A549 treated with dexamethasone at 1 μM for 4 hours (cell line): ENCODE measurements at places on chromosomes 6 and 20. TPM values are rescaled to one million over a fixed set of nuclear protein-coding genes. Genes with fewer than 3 reads are reported as not detected.

The SEMG1 gene
- 0.05 TPM in 1 of 5 replicates, not detected in the others for total RNA-seq

The GMPR gene
- total RNA-seq = 3.5 to 5.4 TPM (median 4.4 TPM) in 5 replicates

The MBOAT1 gene
- total RNA-seq = 1.6 to 3.1 TPM (median 2.5 TPM) in 5 replicates

The OLIG3 gene
- not detected in 5 replicates for total RNA-seq

The BEND6 gene
- total RNA-seq = 0.82 to 1.4 TPM (median 1.2 TPM) in 5 replicates

The EEF1A2 gene
- 123 to 185 TPM (median 159 TPM) in 5 replicates for total RNA-seq

The SLC52A3 gene
- 0.34 to 0.60 TPM (median 0.45 TPM) in 5 replicates for total RNA-seq

The PRDM1 gene
- total RNA-seq = 5.4 to 8.3 TPM (median 6.5 TPM) in 5 replicates

The MYT1 gene
- total RNA-seq = 0.14 to 0.89 TPM (median 0.27 TPM) in 5 replicates

The PTCHD4 gene
- total RNA-seq = 0.02 to 0.06 TPM (median 0.04 TPM) in 4 of 5 replicates, not detected in the other

The CFAP61 gene
- total RNA-seq = 0.21 to 0.48 TPM (median 0.40 TPM) in 5 replicates

The PPP1R18 gene
- total RNA-seq = 37.7 to 47.4 TPM (median 43.5 TPM) in 5 replicates

The PROKR2 gene
- total RNA-seq = not detected in 5 replicates

The PRL gene
- total RNA-seq = not detected in 5 replicates

The RHAG gene
- 0.07 TPM in 1 of 5 replicates, not detected in the others for total RNA-seq

The BANF2 gene
- not detected in 5 replicates for total RNA-seq

The REV3L gene
- total RNA-seq = 7.4 to 10.7 TPM (median 8.7 TPM) in 5 replicates

The LPA gene
- 0.08 to 0.21 TPM (median 0.14 TPM) in 5 replicates for total RNA-seq

The SLPI gene
- 7.6 to 12.8 TPM (median 11.3 TPM) in 5 replicates for total RNA-seq

The HLA-DRA gene
- total RNA-seq = not detected in 5 replicates

The DAAM2 gene
- total RNA-seq = 0.13 to 0.25 TPM (median 0.21 TPM) in 5 replicates

The CGA gene
- total RNA-seq = 0.29 to 0.72 TPM (median 0.47 TPM) in 5 replicates

The CASS4 gene
- 0.02 to 0.07 TPM (median 0.05 TPM) in 4 of 5 replicates, not detected in the other for total RNA-seq

The PPP1R14C gene
- total RNA-seq = 3.1 to 3.7 TPM (median 3.5 TPM) in 5 replicates

The CCDC170 gene
- total RNA-seq = 0.02 to 0.11 TPM (median 0.07 TPM) in 5 replicates

The VNN1 gene
- total RNA-seq = 0.03 to 0.05 TPM (median 0.04 TPM) in 4 of 5 replicates, not detected in the other

The LY6G6F gene
- not detected in 5 replicates for total RNA-seq

The EPPIN gene
- not detected in 5 replicates for total RNA-seq

The NMBR gene
- not detected in 5 replicates for total RNA-seq

The TMEM74B gene
- total RNA-seq = 2.4 to 3.5 TPM (median 3.1 TPM) in 5 replicates

The ADTRP gene
- total RNA-seq = 0.29 to 0.90 TPM (median 0.75 TPM) in 5 replicates

The DZANK1 gene
- total RNA-seq = 2.0 to 2.8 TPM (median 2.6 TPM) in 5 replicates

The PPP1R3G gene
- total RNA-seq = 1.5 to 2.3 TPM (median 2.0 TPM) in 5 replicates

The LAMA2 gene
- 0.22 to 0.82 TPM (median 0.65 TPM) in 5 replicates for total RNA-seq

The GABRR2 gene
- total RNA-seq = 0.05 to 0.07 TPM in 2 of 5 replicates, not detected in the others

The TRDN gene
- not detected in 5 replicates for total RNA-seq

The TMEM217 gene
- 0.35 to 1.1 TPM (median 0.60 TPM) in 5 replicates for total RNA-seq

The TMC2 gene
- total RNA-seq = 0.02 TPM in 1 of 5 replicates, not detected in the others

The GABRR1 gene
- not detected in 5 replicates for total RNA-seq

The MAP7 gene
- total RNA-seq = 18.8 to 29.1 TPM (median 25.7 TPM) in 5 replicates

The PRSS16 gene
- total RNA-seq = 2.4 to 3.8 TPM (median 3.2 TPM) in 5 replicates

The ZBTB2 gene
- total RNA-seq = 12.7 to 17.2 TPM (median 15.8 TPM) in 5 replicates

The ANGPT4 gene
- 0.02 to 0.04 TPM (median 0.03 TPM) in 4 of 5 replicates, not detected in the other for total RNA-seq

The C6orf58 gene
- total RNA-seq = 0.07 to 0.32 TPM (median 0.15 TPM) in 4 of 5 replicates, not detected in the other

The TRIM10 gene
- 0.04 TPM in 1 of 5 replicates, not detected in the others for total RNA-seq

The RRAGD gene
- total RNA-seq = 3.6 to 5.6 TPM (median 4.5 TPM) in 5 replicates

The SHLD1 gene
- 6.1 to 7.6 TPM (median 6.4 TPM) in 5 replicates for total RNA-seq

The PPIL4 gene
- 12.6 to 19.4 TPM (median 15.4 TPM) in 5 replicates for total RNA-seq

The RIMS4 gene
- 1.7 to 2.4 TPM (median 2.1 TPM) in 5 replicates for total RNA-seq

The GMDS gene
- total RNA-seq = 8.8 to 10.2 TPM (median 9.4 TPM) in 5 replicates

The PRKN gene
- 0.02 to 0.09 TPM (median 0.06 TPM) in 4 of 5 replicates, not detected in the other for total RNA-seq

The CYP24A1 gene
- 41.9 to 75.1 TPM (median 65.6 TPM) in 5 replicates for total RNA-seq

The BEND3 gene
- 3.0 to 4.1 TPM (median 4.1 TPM) in 5 replicates for total RNA-seq

The DEFB118 gene
- total RNA-seq = not detected in 5 replicates

The MC3R gene
- not detected in 5 replicates for total RNA-seq

The CGAS gene
- 3.3 to 4.5 TPM (median 4.1 TPM) in 5 replicates for total RNA-seq
